ENCODE measurements at places on chromosomes 6 and 20.
A peak's percentile ranks its signal among the peaks of the same experiment; 100 is the strongest.

DNA sequence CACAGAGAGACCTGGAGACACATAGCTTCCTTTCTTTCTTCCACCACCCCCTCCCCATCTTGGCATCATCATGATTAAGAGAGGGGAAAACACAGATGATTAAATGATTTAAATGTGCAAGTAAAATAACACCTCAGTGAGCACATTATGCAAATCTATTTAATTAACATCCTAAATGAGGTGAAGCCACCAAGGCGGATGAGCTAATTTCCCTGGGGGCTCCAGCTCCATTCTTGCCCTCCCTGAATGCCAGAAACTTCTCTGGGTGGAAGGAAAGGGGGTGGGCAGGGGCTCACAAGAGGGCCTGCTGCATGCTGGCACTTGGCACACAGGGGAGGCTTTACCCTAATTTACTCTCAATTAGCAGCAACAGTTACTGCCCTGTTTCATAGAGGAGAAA, 32.5 kb upstream of the TGM2 start:
- no peak for DNase-seq

GRCh38 chr6:79504372-79504771, 32.9 kb downstream of the LCA5 start:
- DNase-seq, result no peak

GRCh38 chr6:1226277-1227099, 85.4 kb upstream of the FOXQ1 start:
- DNase-seq, result no peak

- DNase-seq, result peak; percentile 35
Observed at GRCh38 chr20:49987015-49987867, 4.5 kb downstream of the SNAI1 start.

DNA sequence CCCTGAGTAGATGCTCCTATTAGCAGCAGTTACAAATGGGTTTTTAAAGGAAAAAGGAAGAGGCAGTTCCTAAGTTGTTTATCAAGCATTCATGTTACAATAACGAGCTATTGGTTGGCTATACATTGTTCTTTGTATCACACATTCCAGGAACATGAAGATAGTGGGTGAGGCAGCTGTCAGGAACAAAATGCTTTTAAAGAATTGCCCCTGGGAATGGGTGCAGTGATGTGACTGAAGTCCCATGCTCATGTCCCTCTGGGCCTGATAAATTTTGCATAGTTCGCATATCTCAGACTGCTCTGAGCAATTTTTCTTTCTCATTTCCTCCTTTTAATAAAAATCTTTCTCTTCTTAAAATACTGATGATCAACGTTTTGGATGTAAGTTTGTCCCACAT, 3.7 kb downstream of the ENPP1 start:
- no peak for DNase-seq

DNA sequence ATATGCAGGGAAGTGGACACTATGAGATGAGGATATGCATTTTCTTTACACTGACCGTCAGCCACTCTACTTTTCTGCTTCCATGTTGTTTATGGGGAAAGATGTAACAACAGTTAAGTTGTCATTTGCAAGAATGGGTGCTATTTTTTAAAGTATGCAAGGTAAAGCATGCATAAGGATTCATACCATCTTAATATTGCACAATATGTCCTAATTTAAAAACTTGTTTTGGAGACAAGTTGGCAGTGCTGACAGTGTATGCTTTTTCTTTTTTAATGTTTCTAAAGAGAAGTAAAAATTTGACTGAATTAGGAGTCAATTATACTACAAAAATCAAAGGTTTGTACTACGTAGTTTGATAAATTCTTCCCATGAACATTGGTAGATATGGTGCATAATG, 435.4 kb downstream of the MMUT start:
- no peak for DNase-seq

DNA sequence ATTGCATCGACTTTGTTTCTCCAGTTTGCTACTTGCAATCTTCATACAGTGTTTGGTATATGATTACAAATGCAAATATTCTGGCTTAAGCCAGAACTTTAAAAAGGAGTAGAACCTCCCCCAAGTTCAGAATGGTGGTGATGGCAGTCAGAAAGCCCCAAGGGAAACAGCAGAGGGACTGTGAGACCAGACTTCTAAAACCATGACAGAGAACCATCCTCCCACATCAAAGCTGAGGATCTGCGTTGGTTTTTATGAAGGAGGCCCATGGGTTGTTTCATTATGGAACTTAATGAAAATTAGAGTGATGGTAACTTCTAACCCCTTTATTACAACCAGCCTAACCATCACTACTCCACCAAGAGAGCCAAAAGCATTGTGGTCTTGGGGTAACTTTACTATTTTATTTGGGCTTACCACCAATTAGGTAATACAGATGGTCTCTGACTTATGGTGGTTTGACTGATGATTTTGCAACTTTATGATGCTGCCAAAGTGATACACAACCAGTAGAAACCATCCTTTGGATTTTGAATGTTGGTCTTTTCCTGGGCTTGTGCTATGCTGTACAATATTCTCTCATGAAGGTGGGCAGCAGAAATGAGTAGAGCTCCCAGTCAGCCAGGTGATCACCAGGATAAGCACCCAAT, 10.9 kb upstream of the MRS2 start:
- no peak for DNase-seq

- no peak for DNase-seq
Observed at GRCh38 chr6:139482287-139482686, 107.8 kb upstream of the CITED2 start.

GRCh38 chr6:38307740-38308139, 332.0 kb downstream of the BTBD9 start:
- no peak for DNase-seq

GRCh38 chr20:63023071-63023935, 16.5 kb upstream of the BHLHE23 start:
- no peak for DNase-seq

DNA sequence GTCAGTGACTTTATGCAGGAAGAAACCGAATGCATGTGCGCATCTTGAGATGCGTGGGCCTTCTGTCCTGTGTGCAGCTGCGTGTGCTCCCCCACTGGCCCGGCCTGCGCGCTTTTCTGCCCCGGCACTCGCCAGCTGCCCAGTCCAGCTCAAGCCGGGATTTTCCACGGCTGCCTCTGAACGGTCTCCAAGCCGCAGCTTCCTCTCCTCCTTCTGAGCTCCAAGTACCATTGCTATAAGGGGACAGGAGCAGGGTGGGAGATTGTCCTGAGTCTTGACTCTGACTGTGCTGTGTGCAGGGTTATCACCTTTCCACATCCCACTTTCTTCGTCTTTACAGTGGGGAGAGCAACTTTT, 302.8 kb downstream of the THBS2 start:
- DNase-seq, result peak; percentile 52

GRCh38 chr6:69785697-69786096, 11.1 kb downstream of the LMBRD1 start:
- DNase-seq, result no peak

GRCh38 chr6:90368601-90369000, 72.0 kb upstream of the BACH2 start:
- peak; percentile 17 for DNase-seq

All from AG08395 (cell line).